Stimulated activated CD8-positive, alpha-beta memory T cell treated with anti-CD3 and anti-CD28 coated beads, Interleukin-4, amount 100 ng/mL, for 24 hours (primary cell): ENCODE measurements at places on chromosomes 1 and 21.

DNA sequence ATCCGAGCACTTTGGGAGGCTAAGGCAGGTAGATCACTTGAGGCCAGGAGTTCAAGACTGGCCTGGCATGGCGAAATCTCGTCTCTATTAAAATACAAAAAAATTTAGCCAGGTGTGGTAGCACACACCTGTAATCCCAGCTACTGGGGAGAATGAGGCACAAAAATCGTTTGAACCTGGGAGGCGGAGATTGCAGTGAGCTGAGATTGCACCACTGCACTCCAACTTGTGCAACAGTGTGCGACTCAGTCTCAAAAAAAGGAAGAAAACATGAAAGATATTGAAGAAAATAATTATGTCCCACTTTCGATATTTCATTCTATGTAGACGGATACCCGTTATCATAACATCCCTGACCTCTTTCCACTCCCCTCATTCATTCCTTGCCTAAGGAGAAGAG is 19.2 kb downstream of the TUT4 start:
- no peak for DNase-seq

DNA sequence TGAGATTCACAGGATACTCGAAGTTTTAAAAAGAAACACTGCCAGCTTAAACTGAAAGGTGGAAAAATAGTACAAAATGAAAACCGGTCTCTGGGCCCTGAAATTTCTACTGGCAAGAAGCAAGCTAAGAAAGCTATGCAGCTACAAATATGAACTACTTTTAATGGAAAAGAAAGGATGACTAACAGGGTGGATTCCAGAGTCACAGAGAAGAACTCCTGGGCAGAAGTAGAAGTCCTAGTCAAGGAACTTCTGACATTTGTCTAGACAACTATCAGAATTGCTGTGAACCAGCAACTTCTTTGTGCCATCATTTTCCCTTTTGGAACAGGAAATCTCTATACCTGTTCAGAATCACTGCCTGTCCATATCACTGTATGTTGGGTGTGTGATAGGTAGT is 38.1 kb downstream of the CD160 start:
- DNase-seq, result no peak

DNA sequence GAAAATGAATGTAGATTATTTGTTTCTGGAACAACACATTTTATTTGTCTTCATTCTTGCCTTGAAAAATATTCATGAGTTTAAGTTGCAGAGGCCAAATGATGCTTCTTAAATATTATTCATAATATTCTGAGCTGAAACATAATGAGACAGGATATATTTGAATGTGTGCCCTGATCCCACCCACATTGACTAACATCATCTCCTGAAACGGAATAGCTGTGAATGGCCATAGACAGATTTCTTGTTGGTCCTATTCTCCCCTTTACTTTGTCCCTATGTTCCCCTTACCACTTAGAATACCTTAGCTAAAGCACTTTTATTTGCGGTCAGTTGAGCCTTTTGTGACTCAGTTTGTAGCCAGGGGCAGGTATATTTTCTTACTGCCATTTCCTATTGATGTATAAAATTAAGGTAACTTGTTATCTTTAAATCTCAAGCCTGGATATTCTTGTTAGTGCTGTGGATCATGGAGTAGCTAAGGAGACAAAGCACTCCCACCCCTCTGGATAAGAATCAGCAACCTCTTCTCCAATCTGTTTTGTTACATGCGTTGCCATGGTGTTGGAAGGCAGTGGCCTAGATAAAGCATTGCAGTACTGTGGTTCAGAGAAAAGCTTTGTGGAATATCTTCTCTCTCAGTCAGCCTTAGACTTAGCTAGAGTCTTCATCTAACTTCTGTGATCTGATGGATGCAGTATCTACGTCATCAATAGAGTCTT is 478.5 kb upstream of the DEPDC1 start:
- DNase-seq, result no peak

DNA sequence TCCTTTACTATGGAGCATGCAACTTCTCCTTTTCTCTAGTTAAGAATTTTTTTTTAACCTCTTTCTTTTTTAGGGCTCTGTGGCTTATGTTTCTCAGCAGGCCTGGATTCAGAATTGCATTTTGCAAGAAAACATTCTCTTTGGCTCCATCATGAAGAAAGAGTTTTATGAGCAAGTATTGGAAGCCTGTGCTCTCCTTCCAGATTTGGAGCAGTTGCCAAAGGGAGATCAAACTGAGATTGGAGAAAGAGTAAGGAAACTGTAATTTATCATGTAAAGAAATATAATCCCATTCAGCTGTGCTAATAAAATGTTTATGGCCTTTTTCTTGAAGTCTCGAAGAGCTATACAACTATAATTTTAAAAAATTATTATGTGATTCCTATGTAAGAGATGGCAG is 70.1 kb downstream of the HSPA13 start:
- DNase-seq, result no peak

- DNase-seq, result no peak
Observed at GRCh38 chr1:243710467-243710866, 139.6 kb downstream of the AKT3 start.

- DNase-seq, result no peak
Observed at GRCh38 chr1:224343679-224344078, 13.0 kb upstream of the CNIH4 start.

DNA sequence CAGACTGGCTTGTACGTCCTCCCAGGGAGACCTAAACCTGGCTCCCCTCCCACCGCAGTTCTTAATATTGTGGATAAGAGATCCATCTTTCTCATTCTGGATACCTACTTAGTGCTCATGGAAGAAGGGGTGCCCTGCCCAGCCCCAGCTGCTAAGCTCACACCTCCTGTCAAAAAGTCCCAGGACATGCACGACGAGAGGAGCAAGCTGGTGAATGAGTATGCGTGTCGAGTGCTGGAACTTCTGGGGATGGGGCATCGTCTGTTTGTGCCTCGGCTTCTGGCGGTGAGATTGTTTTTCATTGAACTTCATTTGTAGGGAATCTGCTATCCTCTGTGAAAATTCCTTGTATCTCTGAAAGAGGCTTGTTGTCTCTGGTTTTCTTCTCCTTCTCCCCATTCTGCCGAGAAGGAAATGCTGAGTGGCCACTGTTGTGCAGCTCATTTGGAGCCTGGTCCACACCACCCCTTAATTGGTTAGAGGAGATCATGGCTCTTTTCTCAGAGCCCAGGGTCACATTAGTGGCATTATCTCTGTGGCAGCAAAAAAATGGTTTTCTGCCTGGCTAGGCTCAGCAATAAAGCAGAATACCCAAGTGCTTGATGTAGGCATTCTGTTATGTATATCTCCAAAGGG is 199.4 kb upstream of the CACYBP start:
- no peak for DNase-seq

DNA sequence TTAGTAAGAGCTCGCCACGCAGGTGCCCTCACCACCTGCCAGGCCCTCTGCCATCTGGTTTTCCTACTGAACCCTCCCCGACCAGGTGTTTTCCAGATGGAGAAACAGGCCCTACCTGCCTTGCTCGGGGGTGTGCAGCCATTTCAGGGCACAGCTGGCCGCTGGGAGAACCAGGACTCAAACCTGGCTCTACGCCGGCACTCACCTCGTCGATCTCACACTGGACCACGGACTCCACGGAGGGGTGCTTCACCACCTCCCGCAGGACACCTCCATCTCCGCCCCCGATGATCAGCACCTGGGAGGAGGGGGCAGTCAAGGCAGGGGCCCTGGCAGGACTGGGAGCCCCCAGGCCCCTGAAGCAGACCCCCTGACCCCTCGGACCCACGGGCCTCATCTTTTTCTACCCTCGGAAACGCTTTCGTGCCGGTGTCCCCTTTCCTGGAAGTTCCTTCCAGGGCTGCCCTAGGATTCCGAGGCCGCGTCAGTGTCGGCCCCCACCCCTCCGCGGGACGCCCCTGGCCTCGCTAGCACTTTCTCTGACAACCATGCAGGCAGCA is 1.1 kb downstream of the SRM start:
- no peak for DNase-seq

- DNase-seq, result no peak
Observed at GRCh38 chr1:16153999-16154673, 1.7 kb downstream of the EPHA2 start.

DNA sequence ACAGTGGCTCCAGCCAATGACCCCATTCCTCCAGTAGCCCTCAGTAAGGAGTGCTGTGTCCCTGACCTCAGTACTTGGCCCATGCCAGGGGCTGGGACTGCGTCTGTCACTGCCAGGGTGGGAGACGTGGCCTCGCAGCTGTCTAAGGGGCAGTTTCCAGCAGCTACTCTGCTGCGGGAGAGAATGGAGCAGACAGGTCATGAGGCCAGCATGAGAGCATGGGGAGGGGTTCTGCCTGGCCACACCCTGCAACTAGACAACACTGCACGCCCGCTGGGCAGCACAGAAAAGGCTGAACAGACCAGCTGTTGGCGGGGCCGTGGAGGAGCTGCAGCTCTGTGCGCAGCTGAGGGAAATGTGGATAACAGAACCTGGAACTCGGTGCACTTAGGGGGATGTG is 91.6 kb upstream of the COL6A1 start:
- no peak for DNase-seq

- DNase-seq, result no peak
Observed at GRCh38 chr21:37557261-37557950, 190.8 kb downstream of the DYRK1A start.

DNA sequence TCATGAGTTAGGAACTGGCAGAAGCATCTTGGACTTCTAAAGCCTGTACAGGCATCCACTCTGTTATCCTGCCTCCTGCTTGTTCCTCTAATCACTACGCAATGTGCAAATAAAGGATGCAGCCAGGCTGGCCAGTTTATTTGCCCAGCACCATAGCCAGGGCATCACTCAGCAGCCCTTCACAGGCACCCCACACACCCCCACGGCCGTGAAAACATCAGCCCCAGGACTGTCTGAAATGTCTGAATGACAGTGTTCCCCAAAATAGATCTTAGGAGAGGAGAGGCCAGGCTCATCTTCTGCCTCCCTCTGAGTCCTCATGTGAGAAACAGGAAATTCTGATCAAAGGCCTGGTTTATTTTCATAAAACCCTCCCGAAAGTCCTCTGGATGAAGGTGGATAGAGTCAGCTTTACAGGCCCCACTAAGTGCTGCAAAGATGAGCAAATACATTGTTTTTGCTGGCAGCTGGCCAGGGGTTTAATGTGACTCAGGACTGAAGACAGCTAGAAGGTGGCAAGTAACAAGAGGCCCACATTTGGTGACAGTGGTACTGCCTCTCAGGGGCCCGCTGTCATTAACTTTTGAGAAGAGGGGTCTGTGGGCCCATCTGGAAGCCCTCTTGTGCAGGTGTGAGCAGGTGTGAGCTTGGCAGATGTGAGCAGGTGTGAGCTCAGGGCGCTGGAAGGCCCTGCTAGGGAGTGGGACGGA is 32.9 kb downstream of the GRHL3 start:
- no peak for DNase-seq

GRCh38 chr1:31718327-31718897 is 14.6 kb upstream of the COL16A1 start:
- DNase-seq, result no peak

- DNase-seq, result no peak
Observed at GRCh38 chr1:67359592-67359991, 51.9 kb downstream of the IL12RB2 start.

DNA sequence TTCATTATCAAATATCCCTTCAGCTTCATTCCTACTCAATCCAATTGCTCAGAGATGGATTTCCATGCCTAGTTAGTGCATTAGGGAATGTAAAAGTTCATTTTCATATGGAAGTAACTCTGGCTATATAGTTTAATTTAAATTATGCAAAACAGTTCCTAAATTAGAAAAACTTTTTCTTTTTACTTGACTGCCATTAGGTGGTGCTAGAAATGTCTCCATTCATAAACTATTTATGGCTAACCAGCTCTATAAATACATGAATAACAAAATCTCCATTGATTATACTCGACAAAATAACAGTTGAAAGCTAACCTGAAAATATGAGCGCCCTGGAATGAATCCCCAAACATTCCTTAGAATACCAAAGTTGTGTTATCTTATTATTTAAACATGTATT is 311.4 kb downstream of the USH2A start:
- no peak for DNase-seq

DNA sequence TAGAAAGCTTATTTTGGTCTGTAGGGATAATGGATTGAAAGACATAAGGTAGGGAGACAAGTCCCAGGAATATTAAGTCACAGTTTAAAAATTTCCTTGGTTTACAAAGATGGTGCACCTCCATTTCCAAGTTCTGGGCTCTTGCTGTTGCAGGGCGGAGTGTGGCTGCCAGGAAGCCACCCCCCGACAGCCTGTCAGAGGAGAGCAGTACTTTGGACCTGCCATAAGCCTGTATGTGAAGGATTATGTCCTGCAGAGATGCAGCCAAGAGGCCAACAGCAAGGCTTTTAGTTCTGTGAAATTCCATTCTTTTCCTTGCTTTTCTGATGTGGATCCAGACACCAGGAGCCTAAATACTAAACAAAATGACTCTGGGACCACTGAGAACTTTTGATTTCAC is 31.9 kb upstream of the GTF2B start:
- DNase-seq, result no peak

DNA sequence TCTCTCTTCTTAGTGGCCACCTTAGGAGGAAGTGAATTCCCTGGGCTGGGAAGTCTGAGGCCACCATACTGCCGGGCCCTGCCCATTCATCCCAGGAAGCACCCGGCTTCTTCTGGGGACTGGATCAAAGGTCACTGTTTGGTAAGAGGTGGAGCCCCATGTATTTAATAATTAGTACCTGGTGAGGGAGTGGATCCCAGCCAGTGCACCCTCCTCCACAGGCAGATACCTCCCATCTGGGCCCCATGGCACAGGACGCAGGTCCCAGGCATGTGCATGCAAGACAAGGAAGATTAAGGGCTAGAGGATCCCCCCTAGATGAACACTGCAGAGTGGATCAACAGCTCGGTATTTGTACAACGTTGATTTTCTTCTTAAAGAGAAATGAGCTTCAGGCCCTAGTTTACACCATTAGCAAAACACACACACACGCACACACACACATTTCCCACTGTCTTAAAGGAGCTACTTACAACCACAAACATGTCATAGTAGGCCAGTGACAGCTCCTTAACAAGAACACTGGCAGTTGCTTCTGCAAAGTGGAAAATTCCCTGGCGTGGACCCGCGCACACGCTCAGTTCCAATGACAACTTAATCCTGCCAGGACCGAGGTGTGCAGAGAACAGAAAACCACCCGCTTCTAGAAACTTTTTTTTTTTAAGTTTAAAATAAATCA is 90.7 kb downstream of the MRPL37 start:
- DNase-seq, result no peak

- no peak for DNase-seq
Observed at GRCh38 chr1:6106321-6106731, 60.6 kb downstream of the KCNAB2 start.

DNA sequence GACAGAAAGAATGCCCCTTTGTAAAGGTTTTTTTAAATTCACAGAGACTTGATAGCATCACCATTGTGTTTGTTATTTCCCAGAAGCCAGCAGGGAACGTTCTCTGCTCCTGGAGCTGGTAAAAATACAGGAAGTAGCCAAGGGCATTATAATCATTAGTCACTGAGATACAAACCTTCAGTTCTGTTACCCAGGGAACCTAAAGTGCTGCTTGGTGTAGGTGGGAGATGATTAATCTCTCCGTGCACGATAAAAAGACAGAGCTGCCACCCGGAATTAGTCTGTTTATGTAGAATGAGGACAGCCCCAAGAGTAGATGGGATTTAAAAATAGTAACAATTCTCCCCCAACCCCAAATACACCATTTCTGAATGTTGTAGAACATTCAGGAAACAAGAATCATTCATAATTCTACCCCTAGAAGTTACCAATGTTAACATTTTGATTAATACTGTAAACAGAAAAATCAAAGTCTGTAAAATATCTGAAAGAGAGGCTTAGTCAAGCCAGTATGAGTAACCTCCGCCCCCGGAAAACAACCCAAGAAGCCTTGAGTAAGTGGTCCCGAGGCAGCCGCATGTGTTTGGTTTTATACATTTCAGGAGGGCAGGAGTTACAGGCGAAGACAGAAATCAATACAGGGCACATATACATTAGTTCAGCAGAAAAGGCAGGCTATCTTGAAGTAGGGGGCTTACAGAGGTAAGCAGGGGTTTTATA is 45.3 kb upstream of the CTBS start:
- peak; percentile 40 for DNase-seq
